ENCODE measurements at places on chromosomes 5 and 9.
A peak's percentile ranks its signal among the peaks of the same experiment; 100 is the strongest.

DNA sequence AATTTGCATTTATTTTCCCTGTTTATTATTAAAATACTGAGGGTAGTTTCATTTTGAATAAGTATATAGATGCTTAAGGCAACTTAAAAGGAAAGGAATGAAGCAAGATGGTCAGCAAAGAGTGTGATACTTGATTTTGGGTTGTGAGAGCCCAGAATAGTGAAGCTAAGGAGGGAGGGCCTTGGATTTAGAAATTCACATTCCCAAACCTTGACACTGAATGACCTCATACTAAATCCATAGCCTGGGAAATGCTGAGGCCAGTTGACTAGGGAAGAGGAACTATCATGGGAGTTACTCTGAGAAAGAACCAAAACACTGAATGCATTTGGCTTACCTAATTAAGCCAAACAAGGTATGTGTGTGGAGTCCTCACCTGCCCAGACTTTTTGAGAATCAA lies 292.5 kb downstream of the SPATA31D1 start:
- no peak for DNase-seq

DNA sequence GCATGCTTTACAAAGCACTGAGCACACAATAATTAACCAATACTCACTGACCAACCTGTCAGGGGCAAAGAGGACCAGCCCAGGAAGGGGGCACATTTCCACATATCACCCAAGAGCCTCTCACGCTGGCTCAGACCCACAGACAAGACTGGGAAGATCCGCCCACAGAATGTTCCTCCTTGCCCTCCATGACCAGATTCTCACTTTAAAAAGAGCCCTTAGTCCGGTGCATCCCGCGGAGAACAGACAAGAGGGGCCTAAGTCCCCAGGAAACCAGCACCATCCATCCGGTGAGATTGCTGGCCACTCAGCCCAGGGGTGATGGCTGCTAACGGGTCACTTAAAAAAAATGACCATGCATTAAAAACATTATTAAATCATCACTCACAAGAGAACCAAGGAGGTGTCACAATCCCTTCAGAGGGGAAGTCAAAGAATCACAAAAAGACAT lies 32.9 kb downstream of the SEMA4D start:
- DNase-seq = no peak

DNA sequence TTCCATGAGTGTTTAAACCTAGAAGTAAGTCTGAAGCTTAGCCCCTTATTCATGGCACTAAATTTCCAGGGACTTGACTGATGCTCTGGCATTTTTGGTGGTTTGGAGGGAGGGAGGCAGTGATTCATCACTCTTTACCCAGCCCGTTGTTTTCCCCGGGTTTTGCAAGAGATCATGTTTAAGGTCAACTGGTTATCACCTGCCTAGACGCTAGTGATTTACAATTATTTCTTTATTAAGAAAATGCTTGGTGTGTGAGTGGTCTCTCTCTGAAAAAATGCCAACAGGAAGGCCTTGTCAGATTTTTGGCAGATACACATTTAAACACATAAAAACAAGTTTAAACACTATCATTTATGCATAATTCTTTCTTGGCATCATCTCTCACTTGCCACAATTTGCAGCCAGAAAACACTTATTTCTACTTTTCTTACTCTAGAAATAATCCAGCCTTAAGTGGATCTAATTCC lies 737.9 kb upstream of the ZNF608 start:
- DNase-seq = peak; percentile 24

GRCh38 chr9:5958273-5958672 lies 57.2 kb downstream of the RANBP6 start:
- no peak for DNase-seq

DNA sequence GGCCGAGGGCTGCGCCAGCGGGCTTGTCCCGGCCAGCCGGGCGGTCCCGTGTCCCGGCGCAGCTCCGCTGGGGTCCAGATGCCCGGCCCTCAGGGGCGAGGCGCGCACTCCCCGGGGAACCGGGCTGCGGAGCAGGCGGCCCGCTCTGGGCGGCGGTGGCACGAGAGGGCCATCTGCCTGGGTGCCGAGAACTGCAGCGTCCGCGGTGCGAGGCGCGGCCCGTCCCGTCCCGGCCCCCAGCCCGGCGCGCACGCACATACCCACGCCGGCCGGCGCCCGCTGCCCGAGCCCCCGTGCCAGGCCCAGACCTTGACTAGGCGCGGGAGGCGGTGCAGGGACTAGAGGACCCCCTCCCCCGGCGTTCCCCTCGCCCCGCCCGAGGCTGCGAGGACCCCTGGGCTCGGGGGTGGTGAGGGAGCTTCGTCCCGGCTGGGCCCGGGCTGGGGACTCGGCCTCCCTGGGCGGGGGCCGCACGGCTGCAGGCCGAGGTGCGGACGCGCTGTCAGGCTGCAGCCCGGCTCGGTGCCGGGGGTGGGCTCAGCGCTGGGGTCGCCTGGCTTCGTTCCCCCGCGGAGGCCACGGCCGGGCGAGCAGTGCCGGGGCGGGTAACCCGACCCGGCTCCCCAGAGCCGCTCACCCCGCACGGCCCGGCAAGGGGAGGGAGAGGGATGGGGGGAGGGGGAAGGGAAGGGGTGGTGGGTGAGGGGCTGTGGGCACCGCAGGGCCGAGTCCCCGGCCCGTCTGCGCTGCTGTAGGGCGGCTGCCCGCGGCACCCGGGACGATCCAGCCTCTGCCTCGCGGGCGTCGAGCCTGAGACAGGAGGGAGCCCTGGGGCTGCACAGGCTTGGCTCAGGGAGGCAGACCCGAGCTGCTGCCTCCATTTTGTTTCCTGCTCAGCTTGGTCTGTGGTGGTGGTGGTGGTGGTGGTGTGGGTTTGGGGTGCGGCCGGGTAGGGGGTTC lies 1.2 kb upstream of the NSD1 start:
- DNase-seq = no peak

DNA sequence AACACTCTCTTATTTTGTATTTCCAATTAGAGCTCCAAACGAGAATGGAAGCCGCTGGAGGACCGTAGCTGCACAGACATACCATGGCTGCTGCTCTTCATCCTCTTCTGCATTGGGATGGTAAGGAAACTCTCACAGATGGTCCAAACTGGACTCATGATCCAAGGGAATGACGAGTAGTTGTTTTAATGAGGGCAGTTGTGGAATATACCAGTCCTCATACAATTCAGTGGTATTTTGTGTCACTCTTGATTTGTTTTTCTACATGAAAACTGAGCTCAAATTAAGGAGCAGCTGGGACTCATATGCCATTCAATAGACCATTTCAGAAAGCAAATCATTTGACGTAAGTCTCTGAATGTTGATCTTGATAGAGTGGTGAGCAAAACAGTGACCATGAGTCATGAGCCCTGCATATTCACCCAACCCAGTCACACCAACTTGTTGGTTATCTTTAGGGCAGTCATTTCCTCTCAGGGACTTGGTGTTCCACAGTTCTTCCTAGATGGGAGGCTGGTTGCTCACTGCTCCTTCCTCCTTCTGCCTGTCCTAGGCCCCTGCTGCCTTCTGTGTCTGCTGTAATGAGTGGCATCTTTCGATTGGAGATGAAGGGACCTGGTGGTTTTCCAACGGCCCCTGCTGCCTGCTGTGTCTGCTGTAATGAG lies 54.9 kb downstream of the SLC44A1 start:
- no peak for DNase-seq

DNA sequence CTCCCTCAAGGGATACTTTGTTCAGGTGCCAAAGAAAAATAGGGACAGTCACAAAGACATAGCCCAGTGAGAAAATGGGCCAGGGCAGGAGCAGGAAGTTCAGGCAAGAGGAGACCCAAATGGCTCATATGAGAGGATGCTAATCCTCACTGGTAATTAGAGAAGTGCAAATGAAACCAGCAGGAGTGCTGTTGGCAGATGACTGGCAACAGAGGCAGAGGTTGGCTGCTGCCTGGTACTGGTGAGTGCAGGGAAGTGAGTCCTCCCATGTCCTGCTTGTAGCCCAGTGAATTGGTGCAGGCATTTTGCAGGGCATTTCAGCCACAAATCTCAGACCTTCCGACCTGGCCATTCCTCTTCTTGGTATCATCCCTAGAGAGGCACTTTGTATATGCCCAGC lies 23.5 kb downstream of the ODF2 start:
- no peak for DNase-seq

- no peak for DNase-seq
Measured at GRCh38 chr9:115170358-115171073, 52.6 kb upstream of the TNC start.

DNA sequence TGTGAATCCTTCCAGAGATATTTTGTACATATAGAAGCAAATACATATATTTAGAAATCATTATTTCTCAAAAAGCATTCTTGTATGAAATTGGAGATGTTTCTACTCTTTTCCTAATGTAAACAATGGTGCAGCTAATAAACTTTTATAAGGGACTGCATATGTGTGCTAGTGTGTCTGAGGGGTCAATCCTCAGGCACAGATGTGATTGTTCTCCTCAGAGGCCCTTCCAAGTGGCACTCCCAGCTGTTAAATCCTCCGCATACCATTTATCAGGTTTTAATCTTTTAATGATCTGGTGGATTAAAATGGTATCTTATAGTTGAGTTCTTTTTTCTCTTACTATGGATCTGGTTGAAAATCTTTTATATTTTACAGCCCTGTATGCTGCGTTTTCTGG lies 5.6 kb upstream of the OMD start:
- DNase-seq = no peak

DNA sequence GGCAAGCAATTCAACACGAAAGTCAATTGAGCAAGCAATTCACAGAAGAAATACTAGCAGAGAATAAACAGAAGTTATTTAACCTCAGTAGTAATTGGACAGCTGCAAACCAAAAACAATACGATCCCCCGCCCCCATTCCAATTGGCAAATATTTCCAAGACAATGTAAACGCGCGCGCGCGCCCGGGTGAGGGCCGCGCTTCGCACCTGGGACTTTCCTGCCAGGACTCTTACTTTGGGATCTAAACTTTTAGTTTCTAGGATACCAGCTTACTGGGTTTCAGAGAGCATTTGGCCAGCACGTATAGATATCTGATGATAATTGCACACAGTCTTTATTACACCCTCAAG lies 8.6 kb downstream of the RUFY1 start:
- DNase-seq = peak; percentile 52

- DNase-seq = no peak
Measured at GRCh38 chr5:175686396-175686795, 28.5 kb downstream of the HRH2 start.

GRCh38 chr9:83287021-83287420 lies 224.1 kb upstream of the RASEF start:
- no peak for DNase-seq

DNA sequence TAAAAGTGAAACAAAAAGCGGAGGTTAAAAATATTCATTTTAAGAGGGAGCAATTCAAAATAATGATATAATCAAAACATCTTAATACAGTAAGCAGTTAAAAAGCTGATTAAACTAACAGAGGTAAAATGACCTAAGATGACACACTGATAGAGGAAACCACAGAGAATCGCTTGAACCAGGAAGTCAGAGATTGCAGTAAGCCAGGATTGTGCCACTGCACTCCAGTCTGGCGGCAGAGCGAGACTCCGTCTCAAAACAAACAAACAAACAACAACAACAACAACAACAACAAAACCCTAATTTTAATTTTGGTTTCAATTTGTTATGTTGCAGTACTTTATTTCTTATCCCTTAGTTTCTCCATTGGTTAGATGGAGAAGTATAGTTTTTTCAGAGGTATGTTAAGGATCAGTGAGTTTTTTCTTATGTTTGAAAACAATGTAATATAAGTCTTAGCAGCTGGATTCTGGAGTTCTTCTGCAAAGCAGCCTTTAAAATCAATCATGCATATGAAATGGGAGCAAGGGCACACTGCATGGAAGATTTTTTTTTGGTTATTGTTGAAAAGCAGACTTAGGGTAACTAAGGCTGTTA lies 58.5 kb downstream of the MLANA start:
- DNase-seq = no peak

GRCh38 chr5:50958852-50959457 lies 292.5 kb downstream of the PARP8 start:
- DNase-seq = peak; percentile 3
